ENCODE measurements at places on chromosomes 5 and 9. TPM values are rescaled to one million over a fixed set of nuclear protein-coding genes. Genes with fewer than 3 reads are reported as not detected.

Gene HK3
- total RNA-seq = not detected

Gene LPAR1
- total RNA-seq = 11.3 TPM

Gene HBEGF
- total RNA-seq = 2.4 TPM

Gene PCDHB3
- 5.7 TPM for total RNA-seq

Gene TLX3
- 0.52 TPM for total RNA-seq

Gene AGXT2
- not detected for total RNA-seq

Gene PCDHGB2
- 1.5 TPM for total RNA-seq

Gene SAXO1
- total RNA-seq = 0.14 TPM

Gene TMEM174
- not detected for total RNA-seq

Gene TIMD4
- total RNA-seq = not detected

Gene LEAP2
- 2.9 TPM for total RNA-seq

Gene ANKRD20A1
- total RNA-seq = 1.6 TPM

Gene SPINK13
- total RNA-seq = not detected

Gene FGFR4
- 5.4 TPM for total RNA-seq

Gene EGR1
- 21.5 TPM for total RNA-seq

Gene CBY3
- not detected for total RNA-seq

Gene PCDHB16
- 11.4 TPM for total RNA-seq

Gene CTXN3
- not detected for total RNA-seq

Gene SLC36A2
- total RNA-seq = not detected

Gene ABLIM3
- 2.4 TPM for total RNA-seq

Gene ANKRD34B
- 0.05 TPM for total RNA-seq

Gene SEMA5A
- total RNA-seq = 31.9 TPM

DNA sequence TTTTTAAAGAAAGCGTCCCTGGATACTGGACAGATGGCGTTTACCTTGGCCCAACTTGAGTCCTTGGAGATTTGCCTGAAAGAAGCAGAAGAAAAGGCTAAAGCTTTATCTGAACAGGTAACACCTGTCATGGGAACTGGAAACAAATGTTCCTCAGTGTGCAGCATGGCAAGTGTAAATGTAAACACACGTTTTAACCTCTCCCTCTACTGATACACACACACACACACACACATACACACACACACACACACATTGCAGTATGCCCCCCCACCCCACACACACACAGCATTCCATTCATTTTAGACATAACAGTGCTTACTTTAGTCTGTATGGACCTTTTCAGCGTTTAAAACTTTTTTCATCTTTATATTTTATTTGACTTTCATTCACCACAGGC is 51.1 kb downstream of the CCDC192 start:
- no peak for DNase-seq

- no peak for DNase-seq
Measured at GRCh38 chr5:52774005-52774410, 13.7 kb upstream of the ITGA1 start.

GRCh38 chr9:137447722-137448601 is 6.8 kb upstream of the ENTPD8 start:
- DNase-seq = no peak

GRCh38 chr5:73433982-73434342 is 14.6 kb downstream of the FOXD1 start:
- DNase-seq = no peak

GRCh38 chr9:125523681-125524080 is 183.3 kb downstream of the MAPKAP1 start:
- no peak for DNase-seq

DNA sequence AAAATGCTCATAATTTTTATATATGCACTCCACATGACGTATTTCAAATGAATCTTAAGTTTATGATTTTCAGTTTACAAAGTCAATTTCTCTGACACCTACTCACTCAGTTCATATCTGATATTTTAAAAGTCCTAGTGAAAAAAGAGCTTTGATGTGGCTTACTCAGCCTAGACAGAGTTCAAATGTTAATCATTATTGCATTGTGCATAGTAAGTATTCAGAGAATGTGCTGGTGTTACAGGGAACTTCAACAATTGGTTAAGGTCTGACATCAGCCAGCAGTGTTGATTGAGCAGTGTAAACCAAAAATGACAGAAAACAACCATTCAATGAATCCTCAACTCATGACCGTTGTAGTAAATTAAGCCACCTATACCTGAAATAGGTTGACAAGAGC is 147.2 kb upstream of the LHFPL2 start:
- DNase-seq = no peak

GRCh38 chr5:145495741-145496140 is 339.4 kb downstream of the PRELID2 start:
- DNase-seq = no peak

DNA sequence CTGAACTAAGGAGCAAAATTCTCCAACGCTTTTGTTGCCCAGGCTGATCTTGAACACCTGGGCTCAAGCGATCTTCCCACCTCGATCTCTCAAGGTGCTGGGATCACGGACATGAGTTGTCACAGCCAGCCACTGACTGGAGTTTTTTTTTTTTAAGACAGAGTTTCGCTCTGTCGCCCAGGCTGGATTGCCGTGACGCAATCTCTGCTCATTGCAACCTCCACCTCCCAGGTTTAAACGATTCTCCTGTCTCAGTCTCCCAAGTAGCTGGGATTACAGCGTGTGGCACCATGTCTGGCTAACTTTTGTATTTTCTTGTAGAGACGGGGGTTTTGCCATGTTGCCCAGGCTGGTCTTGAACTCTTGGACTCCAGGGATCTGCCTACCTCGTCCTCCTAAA is 58.2 kb downstream of the EHMT1 start:
- DNase-seq = no peak

DNA sequence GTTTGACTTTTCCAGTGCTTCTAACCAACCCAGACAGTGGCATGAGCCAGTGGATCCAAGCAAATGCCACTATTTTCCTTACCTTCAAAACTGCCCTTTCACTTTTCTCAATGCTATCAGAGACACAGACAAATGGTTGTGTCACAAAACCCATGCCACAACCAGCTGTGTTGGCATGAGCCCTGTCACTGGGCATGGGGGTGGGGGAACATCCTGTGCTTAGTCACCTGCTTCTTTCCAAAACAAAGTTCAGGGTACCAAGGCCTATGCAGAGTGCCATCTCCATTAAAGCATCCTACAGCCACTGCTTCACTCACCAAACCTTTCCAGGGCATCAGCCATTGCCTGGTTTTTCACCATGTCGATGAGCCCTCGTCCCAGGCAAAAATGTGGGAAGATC is 30.1 kb downstream of the NIPSNAP3B start:
- DNase-seq = no peak

DNA sequence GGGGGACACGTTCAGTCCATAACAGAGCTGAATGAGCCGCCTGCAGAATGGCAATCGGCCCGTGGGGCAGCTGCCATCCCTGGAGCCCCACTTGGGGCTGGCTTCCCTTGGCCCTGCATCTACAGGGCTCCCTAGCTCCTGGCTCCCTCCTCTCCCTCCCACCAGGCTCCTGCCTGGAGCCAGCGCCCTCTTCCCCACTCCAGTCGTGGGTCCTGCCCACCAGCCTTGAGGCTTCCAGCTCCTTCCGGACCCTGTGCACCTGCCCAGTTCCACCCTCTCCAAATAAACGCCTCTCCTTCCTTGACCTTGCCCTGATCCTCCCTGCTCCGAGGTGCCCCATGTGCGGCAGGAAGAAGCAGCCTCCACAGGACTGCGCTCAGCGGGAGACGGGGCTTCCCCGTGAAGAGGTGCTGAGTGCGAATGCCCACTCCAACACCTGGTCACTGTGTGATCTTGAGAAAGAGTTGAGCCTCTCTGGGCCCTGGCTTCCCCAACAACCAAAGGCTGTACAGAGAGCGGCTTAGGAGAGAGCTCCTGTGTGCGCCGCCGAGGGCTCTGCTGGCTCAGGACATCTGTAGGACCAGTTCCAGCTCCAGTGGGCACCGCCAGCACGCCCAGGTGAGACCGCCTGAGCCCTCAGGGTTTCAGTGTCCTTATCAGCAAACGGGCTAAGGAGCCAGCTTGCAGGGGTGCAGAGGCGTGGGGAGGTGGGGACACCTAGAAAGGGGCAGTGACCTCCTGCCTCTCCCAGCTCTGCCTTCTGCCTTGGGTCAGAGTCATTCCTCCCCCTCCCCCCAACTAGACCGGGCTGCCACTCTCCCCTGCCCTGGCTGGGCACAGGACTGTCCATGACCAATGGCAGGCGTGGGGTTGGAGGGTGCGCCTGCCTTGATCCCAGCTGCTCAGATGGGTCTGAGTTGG is 12.1 kb downstream of the C9orf50 start:
- no peak for DNase-seq

DNA sequence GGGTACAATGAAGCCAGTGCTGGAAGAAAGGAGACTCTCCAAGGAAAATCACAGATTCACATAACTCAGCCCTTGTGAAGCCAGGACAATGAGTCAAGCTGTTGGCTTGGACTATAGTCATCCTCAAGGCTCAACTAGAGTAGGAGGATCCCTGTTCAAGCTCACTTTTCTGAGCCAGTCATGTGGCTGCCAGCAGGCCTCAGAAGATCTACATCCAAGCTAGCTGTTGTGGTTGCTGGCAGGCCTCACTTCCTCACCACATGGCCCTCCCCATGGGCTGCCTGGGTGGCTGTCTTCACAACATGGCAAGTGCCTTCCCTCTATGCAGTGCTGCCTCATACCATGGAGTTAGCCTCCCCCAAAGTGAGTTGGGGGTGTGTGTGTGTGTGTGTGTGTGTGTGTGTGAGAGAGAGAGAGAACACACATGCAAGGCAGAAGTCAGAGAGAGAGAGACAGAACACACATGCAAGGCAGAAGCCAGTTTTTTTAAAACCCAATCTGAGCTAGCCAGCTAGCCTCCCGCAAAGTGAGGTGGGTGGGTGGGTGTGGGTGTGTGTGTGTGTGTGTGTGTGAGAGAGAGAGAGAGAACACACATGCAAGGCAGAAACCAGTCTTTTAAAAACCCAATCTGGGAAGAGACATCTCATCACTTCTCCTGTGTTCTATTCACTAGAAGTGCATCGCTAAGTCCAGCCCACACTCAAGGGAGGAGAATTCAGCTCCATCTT is 17.1 kb downstream of the SCAI start:
- DNase-seq = no peak

DNA sequence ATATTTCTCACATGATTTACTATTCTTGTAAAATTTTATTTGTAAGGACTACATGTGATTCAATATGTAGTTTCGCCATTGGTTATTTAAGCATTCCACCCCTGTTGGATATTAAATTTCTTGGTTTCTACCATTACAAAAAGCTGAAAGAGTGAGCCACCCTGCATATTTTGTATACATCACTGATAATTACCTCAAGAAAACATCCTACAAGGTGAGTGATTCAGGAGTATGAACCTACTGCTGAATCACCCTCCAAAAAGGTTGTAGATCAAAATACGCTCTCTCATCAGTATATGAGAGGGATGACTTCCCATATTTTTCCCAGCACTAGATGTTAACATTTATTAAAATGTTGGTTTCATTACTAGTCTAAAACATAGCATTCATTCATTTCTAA is 454.3 kb upstream of the WWC1 start:
- no peak for DNase-seq

GRCh38 chr9:6761306-6761705 is 3.5 kb downstream of the KDM4C start:
- DNase-seq = no peak

- DNase-seq = no peak
Measured at GRCh38 chr5:160315968-160316367, 3.6 kb upstream of the CCNJL start.

DNA sequence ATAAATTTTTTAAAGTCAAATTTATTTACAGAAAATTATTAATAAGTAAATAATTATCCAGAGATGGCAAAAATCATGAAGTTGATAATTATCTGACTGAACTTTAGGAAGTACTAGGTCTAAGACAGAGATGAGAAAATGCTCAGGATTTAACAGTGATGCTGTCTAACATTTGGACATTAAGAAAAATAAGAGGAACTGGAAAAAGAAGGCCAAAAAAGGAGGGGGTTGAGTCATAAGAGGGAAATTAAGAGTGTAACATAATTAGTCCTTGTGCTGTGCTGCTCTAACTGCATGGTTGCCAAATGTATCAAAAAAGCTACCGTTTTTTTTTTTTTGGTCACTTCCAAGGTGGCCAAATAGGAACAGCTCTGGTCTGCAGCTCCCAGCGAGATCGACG is 35.4 kb upstream of the TUT7 start:
- no peak for DNase-seq

DNA sequence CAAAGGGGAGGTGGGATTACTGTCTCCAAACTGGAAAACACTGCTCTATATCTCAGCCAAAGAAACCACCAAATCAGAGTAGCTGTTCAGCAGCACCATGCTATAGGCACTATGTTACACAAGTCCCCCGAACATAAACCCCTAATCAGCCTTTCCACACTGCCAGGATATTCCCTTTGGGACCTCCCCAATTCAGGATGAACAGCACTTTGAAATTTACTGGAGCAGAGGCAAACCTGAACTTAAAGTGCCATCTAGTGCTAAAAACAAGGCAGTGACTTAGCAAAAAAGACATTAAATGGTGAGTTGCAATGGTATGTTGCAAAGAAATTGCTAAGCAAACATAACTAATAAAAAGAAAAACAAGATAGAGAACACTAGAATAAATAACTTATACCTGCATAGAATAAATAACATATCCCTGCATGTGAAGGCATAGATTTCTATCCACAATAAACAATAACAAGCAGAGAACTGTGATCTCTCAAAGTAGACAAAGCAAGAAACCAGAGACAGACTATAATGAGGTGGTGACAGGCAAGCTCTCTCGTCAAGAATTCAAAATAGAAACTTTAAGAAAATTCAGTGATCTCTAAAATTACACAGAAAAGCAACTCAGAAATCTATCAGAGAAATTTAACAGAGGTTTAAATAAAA is 584.4 kb upstream of the ACO1 start:
- DNase-seq = no peak

- no peak for DNase-seq
Measured at GRCh38 chr9:101477736-101478135, 42.2 kb upstream of the ALDOB start.

DNA sequence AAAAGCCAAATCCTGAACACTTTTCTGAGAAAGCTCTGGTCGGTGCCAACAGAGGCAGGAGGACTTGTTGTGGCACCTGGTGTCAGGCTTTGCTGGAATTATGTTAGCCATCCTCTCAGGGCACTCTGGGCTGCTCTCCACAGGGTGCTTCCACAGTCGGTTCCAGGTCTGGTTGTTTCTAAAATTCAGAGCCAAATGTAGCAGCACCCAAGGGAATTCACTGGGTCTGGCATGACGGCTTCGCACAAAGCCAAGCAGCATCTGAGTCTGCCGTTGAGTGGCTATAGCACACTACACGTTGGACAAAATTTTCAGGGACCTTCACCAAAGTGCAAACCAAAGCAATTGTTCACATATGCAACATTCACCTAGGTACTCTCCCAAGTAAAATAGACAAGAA is 110.2 kb downstream of the PJA2 start:
- no peak for DNase-seq

- DNase-seq = no peak
Measured at GRCh38 chr5:67183859-67184258, 12.7 kb downstream of the CD180 start.

GRCh38 chr5:4737868-4738267 is 402.3 kb upstream of the ADAMTS16 start:
- DNase-seq = no peak

- DNase-seq = no peak
Measured at GRCh38 chr9:123422635-123423310, 66.8 kb downstream of the CRB2 start.

All from neural crest cell (in vitro differentiated cells).